ENCODE measurements at places on chromosomes 2 and 18.

- DNase-seq = no peak
These were observed 138.9 kb upstream of the PELI1 start for GRCh38 chr2:64283006-64283570.

GRCh38 chr2:201795607-201796477 lies 10.5 kb upstream of the CDK15 start:
- no peak for DNase-seq

DNA sequence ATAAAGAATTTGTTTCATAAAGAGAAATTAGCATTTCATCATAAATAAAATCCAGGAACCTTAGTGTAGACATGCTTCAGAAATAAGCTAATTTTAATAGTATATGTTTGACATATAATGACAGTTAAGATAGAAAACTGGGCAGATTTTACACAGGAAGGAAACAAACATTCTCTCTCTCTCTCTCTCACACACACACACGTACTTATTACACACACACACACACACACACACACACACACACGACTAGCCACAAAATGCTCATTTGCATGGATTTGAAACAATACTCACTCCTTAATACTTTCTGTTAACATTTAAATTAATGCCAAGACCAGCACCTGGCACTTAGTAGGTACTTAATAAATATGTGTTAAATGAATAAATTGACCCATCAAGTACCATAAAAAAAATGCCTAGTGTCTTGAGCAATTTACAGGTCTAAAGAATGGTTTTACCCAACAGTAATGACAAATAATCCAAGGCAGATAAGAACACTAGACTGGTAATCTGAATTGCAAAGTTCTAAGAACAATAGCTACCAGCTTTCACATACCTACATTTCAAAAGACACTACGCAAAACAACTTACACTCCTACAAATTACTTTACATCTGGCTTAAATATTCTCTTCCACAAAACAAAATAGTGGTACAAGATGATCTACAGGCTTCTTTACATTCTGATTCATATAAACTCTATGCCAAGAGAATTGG lies 2.9 kb upstream of the GALNT3 start:
- no peak for DNase-seq

DNA sequence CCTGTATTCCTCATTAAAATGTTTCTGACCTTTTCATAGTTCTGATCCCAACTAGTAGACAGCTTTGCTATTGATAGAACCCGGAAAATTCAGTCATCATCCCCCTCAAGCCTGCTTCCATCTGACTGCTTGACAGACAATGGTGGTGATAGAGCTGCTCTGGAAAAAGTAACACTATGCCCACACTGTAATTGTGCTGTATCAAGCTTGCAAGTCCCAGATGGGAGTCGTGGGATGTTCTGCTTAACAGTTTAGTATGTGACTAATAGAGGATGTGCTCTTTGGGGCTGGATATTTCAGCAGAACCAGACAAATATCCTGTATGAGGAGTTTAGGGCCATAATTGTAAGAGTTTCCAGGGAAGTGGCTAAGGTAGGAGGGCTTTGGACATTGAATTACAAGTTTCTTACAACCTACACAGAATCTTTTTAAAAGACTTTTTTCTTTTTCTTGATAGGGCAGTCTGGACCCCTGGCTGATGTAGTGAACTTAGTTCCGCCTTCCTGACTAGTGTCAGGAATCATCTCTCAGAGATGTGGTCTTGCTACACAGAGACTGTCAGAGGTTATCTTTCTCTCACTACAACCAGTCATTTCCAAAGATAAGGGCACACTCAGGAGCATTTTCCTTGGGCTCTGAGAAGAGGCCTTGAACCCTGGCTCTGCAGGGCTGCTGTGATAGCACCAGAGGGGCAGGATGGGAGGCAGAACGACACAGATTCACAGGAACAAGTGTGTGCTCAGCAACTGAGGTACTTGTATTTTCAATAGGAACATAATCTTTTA lies 158.0 kb upstream of the RBMS1 start:
- no peak for DNase-seq

DNA sequence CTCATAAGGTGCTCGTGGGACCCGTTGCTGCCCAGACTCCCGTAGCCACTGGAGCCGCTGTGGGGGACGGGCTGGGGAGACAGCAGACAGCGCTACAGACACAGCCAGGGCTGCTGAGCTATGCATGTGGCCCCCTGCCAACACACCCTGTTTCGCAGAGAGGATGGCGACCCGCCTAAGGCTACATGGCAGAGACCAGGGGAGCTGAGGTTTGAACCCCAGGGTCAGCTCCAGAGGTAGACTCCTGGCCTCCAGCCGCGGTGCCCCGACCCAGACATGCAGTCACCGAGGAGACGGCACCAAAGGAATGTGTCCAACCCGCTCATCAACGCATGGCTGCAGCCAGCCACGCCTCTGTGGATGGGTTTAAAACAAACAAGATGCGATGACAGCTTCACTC lies 21.0 kb upstream of the HES6 start:
- no peak for DNase-seq

DNA sequence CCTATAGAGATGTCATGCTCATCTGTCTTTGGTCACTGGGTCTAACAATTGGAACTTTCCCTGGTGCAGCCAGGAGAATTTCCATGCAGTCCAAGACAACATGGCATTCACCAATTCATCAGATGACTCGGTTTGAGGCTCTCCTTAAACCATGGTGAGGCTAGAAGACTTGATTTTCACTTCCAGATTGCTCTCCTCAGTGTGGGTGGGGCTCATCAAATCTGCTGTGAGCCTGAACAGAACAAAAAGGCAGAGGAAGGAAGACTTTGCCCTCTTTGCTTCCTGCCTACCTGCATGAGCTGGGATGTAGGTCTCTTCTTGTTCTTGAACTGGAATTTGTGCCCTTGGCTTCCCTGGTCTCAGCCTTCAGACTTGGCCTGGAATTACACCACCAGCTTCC lies 203.4 kb upstream of the TRIB2 start:
- no peak for DNase-seq

GRCh38 chr2:96142217-96143113 lies 2.8 kb downstream of the DUSP2 start:
- DNase-seq = no peak
